ENCODE measurements at places on chromosomes 13 and 19.

- DNase-seq: no peak
These were observed 1168.4 kb downstream of the SLITRK1 start for GRCh38 chr13:82713687-82714405.

DNA sequence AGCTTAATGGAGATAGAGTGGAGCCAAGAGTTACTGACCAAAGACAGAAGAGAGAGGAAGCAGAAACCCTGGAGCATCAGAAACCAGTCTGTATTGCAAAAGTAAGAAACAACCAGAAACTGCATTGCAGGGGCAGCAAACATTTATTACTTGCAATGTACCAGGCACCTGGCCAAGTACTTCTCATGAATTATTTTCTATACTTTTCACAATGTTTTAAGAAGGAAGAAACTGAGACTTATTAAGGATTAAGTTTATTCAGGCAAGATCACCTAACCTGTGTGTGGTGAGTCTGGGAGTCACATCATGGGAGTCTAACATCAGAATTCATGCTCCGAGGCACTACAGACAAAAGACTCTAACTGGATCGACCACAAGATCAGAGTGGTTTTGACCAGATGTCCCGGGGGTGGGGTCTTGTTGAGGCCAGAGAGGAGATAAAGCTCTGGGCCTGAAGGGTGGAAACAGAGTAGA is 47.4 kb downstream of the TNFRSF19 start:
- no peak for DNase-seq

DNA sequence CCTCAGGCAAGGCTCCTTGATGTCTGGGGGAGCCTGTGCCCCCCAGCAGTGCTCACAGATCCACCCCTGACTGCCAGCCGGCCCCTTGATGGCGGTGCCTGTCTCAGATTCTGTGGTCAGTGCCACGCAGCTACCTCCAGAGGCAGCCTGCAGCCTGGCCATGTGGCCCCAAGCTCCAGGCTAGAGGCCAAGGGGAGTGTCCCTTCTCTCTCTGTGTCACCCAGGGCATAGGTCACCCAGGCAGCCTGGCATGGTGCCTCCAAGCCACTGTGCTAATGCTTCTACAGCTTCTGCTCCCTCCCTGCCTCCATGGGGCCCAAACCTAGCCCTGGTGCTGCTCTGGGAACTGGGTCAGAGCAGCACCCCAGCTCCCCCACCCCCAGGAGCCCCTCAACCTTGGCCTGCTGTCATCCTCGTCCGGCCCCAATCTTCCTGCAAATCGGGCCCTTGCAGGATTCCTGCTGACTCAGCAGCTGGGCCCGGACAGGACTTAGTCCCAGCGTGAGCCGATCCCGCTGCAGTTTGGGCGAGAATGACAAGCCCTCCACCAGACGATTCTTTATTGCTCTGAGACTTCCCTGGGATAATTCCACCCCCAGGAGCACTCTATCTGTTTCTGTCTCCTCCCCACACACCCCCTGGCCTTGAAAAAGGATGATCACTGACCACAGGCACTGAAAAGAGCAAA is 2.8 kb upstream of the ARL11 start:
- DNase-seq: no peak

DNA sequence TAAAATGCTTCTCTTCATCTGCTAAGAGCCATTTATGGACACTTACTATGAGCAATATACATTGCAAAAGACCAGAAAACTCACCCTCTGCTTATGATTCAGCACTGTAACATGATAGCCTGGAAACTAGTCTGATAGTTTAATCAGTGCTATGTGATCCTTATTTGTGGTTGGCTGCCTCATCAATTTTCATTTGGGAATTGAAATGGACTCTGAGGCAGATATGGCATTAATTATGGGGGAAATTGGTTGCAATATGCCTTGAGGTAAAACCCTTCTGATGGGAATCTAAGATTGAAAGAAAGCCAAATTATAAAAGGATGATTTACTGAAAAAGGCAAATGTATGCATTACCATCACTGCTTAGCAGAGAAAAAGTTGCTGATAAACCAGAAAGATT is 33.5 kb downstream of the FAM216B start:
- no peak for DNase-seq

- DNase-seq: no peak
These were observed 11.0 kb downstream of the SGTA start for GRCh38 chr19:2771786-2772674.

GRCh38 chr19:15464394-15465385 is at the start of gene RASAL3:
RASAL3 (minus strand) TSS chr19:15464544; CDS start chr19:15464358, 186 bp downstream.
- no peak for DNase-seq

DNA sequence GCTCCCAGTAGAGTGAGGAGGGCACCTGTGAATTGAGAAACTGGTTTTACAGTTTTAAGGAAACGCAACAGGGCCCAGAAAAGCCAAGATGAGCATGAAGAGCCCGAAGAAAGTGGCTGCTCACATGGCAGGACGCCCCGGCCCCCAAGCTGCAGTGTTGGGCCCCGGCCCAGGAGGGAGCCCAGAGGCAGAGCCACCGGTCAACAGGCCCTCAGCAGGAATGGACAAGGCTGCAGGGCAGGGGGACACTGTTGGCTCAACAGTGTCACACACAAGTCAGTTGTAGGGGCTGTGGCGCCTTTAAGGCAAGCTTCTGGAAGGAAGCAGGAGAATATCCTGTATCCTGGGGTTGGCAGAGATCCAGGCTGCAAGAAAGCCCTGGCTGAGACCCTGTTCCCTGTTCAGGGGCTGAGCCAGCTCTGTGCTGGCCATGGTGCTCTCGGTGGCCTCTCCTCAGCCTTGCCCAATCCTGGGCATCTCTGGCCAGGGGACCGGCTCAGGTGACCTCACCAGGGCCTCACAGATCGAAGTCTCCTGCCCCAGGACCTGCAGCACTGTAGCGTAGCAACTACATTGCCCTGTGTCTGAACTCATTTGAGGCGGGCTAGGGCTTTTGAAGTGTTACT is 28.0 kb downstream of the UPF1 start:
- no peak for DNase-seq

- DNase-seq: no peak
These were observed 316.6 kb downstream of the DNAJC15 start for GRCh38 chr13:43339805-43340550.

- DNase-seq: no peak
These were observed 1.7 kb downstream of the CXCL17 start for GRCh38 chr19:42441049-42441445.

- DNase-seq: no peak
These were observed 47.5 kb upstream of the RNF113B start for GRCh38 chr13:98224557-98224956.

GRCh38 chr19:5870986-5871394 is 650 bp upstream of the FUT5 start:
- DNase-seq: no peak

GRCh38 chr13:113548171-113548641 is 36.3 kb upstream of the TFDP1 start:
- peak; percentile 69 for DNase-seq

DNA sequence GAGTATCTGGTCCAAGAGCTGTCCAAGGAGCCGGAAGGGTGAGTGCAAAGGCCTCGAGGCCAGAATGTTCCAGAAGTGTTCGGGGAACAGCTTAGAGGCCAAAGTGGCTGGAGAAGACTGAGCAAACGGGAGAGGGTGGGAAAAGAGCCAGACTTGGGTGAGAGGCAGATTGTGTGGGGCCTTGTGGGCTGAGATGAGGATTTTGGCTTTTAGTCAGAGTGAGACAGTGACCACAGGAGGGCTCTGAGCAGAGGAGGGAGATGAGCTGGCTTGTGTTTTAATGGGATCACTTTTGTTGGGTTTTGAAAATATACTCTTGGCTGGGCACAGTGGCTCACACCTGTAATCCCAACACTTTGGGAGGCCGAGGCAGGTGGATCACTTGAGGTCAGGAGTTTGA is 5.6 kb downstream of the NANOS2 start:
- no peak for DNase-seq

GRCh38 chr13:64672751-64673150 is 2557.4 kb downstream of the PCDH9 start:
- no peak for DNase-seq

DNA sequence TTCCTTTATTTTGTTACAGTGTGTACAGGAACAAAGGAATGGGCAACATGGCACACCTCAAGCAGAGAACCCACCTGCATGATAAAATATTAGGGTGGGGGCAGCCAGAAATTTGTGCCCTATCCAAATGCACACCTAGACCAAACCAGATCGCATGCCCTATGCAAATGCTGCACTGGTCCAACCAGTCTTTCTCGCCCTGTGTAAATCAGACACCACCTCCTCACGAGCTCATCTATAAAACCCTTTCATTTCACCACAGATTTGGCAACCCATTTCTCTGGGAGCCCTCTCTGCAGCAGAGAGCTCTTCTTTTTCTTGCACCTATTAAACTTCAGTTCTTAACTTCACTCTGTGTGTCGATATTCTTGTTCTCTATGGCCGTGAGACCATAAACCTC is 1559.2 kb downstream of the SLITRK1 start:
- DNase-seq: no peak

DNA sequence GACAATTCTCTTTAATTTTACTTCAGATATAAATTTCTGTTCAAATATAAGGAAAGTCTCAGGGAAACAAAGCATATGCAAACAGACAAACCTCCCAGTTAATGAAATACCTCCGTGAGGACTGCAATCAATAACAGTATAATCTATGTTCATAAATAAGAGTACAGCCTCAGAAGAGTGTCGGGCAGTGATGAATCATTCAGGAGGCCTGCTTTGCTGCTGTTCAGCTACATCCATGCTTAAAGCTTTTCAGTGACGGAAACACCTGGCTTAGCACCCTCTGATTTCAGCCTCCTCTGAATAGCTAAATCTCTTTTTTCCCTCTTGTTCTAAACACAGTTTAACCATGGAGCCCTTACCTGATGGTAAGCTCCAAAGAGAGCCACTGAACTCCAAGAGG is 69.0 kb downstream of the PCDH9 start:
- DNase-seq: no peak

DNA sequence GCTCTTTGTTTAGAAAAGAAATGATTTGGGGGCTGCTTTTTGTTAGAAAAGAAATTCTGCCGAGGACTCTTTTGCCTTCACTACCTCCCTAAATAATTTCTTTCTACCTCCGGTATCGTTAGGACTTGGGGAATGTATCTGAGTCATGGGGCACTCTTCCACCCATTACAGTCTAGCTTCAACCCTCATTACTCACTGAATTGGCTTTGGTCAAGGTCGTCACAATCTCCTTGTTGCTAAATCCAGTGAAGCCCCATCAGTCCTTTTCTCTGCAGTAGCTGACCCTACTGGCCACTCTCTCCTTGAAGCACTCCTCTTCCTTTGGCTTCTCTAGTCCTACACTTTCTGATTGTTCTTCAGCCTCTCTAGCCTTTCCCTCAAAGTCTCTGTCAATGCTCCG is 34.0 kb downstream of the WDR87 start:
- no peak for DNase-seq

DNA sequence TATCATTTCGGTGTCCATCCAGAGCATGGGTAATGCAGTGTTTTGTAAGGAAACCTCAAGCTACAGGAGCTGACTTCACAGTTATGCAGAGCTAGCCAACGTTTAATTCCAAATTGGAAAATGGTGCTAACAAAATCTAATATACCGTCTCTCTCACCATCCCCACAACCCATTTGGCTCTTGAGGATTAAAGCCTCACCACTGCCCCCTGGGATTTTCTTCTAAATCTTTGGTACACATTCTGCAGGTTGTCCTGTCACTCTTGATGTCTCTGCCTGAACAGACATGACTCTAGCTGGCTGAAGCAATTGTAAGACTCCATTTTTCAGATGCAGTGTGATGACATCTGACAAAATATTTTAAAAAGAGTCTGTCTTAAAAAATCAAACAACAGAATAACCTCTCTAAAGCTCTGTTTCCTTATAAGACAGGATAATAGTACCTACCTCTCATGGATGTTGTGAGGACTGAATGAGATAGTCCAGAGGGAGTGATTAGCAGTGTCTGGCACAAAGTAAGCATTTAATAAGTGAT is 451.8 kb downstream of the SUCLA2 start:
- DNase-seq: no peak

- no peak for DNase-seq
These were observed 35.5 kb upstream of the SLC15A1 start for GRCh38 chr13:98787996-98788395.

DNA sequence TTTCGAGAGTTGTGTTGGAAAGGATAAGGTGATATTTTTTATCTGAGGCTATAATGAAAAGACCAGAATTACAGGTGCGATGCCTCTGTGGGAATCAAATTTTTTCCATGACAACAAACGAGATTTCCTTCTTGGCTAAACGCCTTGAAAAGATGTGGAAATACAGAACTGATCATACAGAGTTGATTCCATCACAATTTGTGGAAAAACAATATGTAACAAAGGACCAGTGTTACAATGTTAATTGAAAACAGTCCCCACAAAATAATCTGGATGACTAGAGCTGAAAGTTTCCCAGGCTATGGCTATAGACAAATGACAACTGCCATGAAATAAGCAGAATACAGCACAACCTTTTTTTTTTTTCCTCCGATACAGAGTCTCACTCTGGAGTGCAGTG is 628.9 kb downstream of the DIAPH3 start:
- DNase-seq: no peak

GRCh38 chr13:99218969-99219368 is 18.3 kb downstream of the UBAC2 start:
- DNase-seq: no peak

DNA sequence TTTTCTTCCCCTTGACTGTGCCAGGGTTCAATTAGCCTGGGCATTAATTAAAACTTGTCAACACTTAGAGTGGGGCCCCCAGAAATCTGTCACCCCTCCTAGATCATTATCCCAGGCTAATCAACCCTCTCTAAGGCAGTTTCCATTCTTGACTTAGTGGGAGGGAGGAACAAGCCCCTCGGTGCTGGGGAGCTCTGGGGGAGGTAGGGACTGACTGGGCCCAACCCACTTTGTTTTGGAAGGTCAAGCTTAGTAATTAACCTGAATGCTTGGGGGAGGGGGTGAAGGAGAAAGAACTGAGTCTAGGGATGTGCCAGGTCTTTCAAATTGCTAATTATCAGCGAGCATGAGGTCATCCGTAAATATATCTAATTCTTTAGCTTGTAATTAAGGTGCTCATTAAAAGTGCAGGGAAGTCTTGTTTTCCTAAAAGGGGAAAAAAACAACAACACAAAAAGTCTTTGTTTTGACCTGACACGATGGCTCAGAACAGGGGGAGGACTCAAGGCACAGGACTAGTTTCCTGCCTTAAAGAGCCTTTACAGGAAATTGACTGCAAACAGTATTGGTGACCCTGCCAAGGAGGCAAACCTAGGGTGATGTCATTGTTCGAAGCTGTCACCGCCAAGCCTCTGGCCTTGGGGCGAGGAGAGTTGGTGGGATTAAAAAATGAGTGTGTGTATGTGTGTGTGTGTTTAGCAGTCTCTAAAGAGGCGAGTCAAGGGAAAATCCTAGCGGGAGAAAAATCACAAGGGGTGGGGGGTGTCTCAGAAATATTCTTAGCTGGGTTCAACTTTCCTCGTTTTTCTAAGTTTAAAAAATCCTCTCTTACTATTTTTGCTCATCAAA is 19.4 kb downstream of the ACTN4 start:
- no peak for DNase-seq
